ENCODE measurements at places on chromosomes 6 and 20.

- no peak for DNase-seq
Measured at GRCh38 chr6:151229401-151230276, 10.1 kb upstream of the AKAP12 start.

DNA sequence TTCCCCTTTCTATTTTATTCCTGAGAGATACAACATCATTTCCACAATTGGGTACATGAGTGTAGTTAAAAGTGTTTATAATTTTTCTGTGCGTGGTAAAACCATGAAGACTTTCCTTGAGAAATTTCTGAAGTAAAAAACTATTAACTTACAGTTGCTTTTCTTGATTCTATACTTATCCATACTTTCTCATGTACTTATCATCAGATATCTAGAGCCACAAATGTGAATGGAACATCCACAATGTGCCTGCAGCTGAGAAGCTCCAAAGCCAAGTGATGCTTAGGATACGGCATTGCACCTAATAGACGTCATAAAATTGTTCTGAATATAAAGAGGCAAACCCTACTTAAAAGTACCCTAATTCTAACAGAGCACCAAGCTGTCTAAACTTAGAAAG, 2.9 kb downstream of the FILIP1 start:
- DNase-seq: no peak

- no peak for DNase-seq
Measured at GRCh38 chr6:142026471-142026870, 106.3 kb upstream of the GJE1 start.

- DNase-seq: peak; percentile 15
Measured at GRCh38 chr6:20444786-20445271, 43.1 kb downstream of the E2F3 start.

- DNase-seq: no peak
Measured at GRCh38 chr20:56592211-56592610, 36.9 kb upstream of the TFAP2C start.

DNA sequence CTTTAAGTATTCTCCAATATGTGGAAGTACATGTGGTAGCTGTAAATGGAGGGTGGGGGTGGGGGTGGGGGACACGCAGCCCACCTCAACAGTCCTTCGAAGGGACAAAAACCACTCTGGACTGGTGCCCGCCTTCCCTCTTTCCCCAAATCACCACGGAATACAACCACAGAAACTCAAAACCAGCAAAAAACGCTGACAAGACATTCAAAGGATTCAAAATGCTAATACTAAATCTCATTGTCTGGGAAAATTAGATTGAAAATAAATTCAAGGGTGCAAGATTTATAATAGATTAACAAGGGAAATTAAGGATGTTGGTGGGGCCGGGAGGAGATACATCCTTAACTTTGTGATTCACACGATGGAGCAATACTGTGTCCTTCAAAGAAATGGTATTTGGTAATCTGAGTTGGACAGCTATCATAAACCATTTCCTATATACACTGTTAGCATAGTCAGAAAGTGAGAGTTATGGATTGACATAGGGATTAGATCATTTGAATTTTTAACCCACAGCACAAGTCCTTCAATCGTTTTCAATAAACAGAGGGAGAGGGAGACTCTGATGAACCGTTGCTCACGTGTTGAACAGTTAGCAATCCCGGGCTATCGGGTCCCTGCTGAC, 766 bp upstream of the TBC1D22B start:
- DNase-seq: no peak

DNA sequence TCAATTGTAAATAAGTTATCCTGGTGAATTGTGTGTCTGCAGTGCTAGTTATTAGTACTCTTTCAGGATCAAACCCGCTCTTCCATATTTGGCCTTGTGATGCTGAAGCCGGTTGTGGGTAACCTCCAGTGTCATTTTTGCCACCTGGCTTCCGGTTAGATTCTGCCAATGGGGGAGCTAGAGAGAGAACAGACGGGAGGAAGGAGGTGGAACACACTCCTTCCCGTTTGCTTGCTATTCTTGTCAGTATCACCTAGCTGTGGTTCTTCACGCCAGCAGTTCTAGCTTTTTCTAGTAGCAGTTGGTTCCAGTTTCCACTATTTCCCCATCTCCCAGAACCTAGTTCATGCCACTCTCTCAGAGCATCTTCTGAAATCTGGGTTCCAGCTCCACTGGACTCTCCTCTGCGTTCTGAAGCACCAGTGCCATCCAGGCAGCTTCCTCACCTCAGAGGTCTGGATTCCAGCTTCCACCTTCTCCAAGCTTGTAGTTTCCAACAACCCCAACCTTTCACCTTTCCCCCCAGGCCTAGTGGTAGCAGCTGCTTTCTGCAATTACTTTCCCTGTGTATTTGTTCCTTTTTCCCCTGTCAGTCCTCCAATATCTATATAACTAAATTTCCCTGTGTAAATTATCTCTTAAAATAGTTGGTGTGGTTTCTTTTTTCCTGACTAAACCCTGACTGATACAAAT, 46.9 kb upstream of the LOC128125822 start:
- no peak for DNase-seq

- no peak for DNase-seq
Measured at GRCh38 chr20:38392356-38392755, 42.8 kb downstream of the SNHG17 start.

DNA sequence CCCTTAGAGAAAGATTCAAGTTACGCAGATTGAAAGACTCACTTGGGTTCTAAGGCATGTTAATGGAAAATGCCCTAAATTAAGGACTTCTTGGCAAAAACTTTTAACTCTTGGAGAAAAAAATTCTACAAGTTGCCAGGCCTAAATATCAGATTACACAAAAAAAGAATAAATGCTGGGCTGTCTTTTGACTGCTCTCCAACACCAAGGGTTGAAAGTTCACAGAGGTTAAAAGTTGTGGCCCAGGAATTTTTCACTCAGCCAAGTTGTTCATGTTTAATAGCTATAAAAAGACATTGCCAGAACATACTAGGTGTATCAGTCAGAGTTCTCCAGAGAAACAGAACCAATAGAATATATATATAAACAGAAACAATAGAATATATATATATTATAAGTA, 268.4 kb upstream of the PRND start:
- DNase-seq: no peak

- DNase-seq: no peak
Measured at GRCh38 chr6:78623554-78623953, 243.8 kb upstream of the IRAK1BP1 start.

- peak; percentile 100 for DNase-seq
Measured at GRCh38 chr6:16769131-16769985, 8.1 kb upstream of the ATXN1 start.

GRCh38 chr6:159071843-159072769, 27.3 kb upstream of the TAGAP start:
- no peak for DNase-seq

DNA sequence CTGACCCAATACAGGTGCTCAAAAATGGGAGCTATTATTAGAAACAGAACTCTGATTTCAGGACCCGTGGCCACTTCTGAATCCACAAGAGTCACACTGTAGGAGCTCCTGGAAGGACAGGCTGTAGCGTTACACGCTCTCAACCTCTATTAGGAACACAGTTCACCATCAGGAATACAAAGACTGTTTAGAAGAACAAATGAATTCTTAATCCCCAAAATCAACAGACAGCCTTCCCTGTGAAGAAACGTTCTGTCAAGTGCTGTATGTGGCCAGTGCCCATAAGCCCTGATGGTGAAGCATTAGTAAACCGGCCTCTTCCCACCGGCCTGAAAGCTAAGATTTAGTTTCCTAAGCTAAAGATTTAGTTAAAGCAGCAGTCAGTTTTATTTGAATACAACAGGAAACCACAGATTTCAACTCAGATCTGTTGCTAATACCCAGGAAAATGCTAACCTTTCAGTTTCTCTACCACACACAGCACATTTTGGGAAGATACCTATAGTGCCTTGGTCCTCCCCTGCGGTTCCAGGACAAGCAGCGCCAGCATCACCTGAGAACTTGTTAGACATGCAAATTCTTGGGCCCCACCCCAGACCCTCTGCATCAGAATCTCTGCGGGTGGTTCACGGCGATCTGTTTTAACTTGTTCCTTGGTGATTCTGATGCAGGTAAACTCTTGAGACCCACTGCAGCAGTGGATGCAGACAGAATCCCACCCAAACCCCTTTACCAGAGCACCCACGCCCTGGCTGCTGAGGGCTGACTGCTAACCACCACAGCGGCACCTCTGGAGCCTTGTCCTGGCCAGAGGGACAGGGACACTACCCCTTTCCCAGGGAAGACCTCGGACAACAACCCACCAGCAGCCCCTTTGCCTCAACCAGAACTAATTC, 33.4 kb downstream of the MTRES1 start:
- DNase-seq: no peak

DNA sequence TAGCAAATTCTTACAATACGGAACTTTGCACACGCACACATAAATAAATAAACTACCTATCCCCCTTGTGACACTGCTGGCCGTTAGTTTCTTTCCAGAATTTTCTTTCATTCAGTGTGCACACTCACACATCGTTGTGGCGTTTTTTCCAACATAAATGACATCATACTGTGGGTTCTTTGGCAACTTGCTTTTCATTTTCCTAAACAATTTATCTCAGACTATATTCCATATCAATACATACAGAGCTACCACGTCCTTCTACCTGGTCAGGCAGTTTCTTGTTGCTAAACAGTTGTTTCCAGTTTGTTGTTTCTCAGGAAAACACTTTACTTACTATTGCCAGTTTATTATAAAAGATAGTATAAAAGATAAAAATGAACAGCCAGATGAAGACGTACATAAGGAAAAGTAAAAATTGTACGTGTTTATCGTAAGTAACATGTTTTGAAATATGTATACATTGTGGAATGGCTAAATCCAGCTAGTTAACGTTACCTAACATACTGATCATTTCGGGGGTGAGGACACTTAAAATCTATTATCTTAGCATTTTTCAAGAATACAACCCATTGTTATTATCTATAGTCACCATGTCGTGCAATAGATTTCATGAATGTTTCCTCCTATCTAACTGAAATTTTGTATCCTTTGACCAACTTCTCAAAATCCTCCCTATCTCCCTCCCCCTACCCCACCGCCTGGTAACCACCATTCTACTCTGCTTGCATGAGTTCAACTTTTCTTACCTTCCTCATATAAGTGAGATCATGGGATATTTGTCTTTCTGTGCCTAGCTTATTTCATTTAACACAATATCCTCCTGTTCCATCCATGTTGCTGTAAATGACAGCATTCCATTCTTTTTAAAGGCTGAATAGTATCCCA, 1.2 kb upstream of the TP53RK start:
- DNase-seq: no peak

GRCh38 chr6:117557951-117558350, 44.4 kb downstream of the GOPC start:
- DNase-seq: no peak

DNA sequence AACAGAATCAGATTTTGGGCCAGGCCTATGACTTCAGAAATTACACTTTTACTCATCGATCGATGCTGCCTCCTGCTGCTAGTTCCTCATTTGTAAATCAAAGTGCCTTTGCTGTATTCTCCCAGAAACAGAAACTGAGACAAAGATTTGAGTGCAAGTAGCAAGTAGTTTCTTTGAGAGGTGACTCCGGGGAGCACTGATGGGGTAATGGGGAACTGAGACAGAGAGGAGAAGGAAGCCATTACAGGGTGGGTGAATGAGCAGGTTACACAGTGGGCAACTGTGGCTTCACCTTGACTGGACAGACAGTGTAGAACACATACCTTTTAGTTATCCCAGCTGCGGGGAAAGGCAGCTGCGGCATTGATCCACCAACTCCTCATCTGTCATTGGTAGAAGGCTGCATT, 9.7 kb upstream of the CD40 start:
- DNase-seq: no peak

DNA sequence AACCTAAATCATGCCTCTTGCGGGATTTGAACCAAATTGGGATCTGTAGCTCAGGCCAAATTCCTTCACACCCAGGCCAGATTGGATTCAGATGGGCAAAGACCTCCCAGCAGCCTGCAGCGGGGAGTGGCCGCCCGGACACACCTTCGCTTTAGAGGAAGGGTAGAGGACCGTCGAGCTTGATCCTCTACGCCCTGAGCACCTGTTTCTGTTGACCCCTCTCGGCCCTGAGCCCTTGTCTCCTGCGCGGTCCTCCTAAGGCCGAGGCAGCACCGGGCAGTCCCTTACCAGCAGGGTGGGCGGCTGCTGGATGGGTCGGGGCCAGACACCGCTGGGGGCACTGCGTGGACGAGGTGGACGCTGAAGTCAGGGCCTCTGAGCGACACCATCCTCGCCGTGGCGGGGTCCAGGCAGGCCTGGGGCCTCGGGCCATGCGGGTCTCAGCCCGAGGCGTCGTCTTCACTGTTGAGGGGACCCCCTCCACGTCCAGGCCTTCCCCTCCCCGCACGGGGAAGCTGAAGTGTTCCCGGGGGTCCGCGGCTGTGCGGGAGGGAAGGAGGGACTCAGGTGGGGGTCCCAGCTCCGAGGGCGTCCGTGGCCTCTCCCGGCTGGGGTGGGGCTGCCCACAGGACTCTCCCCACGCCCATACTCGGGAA, 114.8 kb downstream of the SMOC2 start:
- DNase-seq: no peak

DNA sequence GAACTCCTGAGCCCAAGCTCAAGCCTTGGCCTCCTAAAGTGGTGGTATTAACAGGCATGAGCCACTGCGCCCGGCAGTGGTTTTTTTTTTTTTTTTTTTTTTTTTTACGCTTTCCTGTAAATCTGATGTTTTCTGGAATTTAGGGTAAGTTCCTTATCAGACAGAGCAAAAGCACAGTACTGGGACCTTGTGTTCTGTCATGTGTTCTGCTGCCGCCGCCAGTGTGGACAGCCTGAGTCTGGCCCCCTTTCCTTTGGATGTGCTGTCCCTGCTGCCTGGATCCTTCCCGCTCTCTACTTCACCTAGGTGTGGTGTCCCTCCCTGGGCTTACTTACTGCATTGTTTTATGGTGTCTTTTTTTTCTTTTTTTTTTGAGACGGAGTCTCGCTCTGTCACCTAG, 11.7 kb downstream of the DNMT3B start:
- no peak for DNase-seq

DNA sequence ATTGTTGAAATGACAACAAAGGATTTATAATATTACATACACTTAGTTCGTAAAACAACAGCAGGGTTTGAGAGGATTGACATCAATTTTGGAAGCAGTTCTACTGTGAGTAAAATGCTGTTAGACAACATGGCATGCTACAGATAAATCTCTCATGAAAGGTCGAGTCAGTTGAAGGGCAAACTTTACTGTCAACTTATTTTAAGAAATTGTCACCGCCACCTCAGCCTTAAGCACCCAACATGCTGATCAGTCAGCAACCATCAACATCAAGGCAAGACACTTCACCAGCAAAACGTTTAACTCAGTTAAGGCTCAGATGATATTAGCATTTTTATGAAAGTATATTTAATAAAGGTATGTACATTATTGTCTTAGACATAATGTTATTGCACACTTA, 31.0 kb downstream of the CYB5R4 start:
- no peak for DNase-seq

DNA sequence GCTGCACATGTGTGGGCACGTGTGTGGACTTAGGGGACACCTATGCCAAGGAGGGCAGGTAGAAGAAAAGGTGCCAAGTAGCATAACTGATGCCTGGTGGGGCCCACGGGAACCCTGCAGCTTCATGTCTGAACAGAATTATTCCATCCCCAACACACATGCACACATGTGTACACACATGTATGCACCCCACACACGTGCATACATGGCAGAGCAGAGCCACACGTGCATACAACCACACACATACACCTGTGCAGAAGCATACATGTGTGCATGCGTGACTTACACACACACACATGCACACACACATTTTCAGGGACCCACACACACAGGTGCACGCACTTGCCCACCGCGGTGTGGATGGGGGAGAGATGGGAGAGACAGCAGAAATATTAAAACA, 51.7 kb upstream of the CHRNA4 start:
- DNase-seq: no peak

Data from SW 1271 (cell line).